ENCODE measurements at places on chromosomes 4 and X.
A peak's percentile ranks its signal among the peaks of the same experiment; 100 is the strongest.

GRCh38 chrX:94854251-94854650 lies 1180.2 kb downstream of the FAM133A start:
- DNase-seq = no peak

DNA sequence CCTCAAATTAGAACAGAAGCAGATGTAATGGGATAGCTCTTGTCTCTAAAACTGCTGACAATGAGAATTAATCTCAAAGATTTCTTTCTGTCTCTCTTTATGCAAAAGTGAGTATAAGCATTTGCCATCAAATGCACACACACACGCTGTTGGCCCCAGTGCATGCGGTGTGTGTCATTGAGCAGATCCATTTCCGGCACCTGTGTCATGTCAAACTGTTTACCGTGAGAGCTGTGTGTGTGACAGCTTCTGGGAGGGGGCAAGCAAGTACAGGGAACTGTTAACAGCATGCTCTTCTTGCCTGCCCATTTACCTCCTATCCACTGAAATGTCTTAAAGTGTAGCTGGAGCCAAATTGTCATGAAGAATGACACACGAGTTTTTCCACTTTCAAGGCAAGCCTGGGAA lies 297.9 kb upstream of the FAT4 start:
- no peak for DNase-seq

DNA sequence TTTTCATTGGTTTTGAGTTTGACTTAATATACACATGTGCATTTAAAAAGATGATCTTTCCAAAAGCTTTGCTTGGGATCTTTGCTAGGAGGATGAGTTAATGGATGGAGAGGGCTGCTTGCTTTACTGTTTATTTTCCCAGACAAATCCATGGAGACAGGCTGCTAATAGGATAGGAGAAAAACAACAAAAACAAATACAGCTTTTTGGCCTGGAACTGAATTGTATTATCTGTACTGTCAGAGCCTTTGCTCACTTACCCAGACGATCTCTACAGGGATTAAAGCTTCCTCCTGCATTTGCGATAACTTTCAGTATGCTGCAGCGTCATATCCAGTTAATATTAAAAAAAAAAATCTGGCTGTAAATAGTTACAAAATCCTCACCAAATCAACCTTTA lies 190.8 kb upstream of the NUDT6 start:
- DNase-seq = no peak

- no peak for DNase-seq
These were observed 329.9 kb downstream of the ARHGAP10 start for GRCh38 chr4:148061795-148062194.

- DNase-seq = no peak
These were observed 309.9 kb upstream of the PPP1R2C start for GRCh38 chrX:43087830-43088229.

DNA sequence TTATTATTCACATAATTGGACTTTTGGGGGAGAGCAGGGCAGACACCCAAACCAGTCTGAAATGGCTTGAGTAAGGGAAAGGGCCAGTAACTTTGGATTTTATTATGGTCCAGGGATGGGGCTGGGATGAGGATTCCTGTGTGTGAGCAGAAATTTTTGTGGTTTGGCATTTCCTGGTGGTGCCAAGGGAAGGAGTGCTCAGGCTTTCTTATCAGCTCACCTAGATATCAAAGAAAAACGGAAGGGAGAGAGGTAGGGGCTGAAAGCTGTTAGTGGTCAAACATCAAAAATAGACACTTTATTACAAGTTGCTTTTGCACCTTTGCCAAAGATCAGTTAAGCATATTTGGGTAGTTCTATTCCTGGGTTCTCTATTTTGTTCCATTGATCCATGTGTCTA lies 128.5 kb upstream of the DIPK2B start:
- no peak for DNase-seq

GRCh38 chrX:17735406-17735805 lies 1.9 kb upstream of the SCML1 start:
- DNase-seq = no peak

- DNase-seq = no peak
These were observed 31.9 kb downstream of the NSG1 start for GRCh38 chr4:4418676-4419390.

GRCh38 chr4:170990989-170991589 lies 822.1 kb upstream of the GALNTL6 start:
- no peak for DNase-seq

- no peak for DNase-seq
These were observed 54.5 kb downstream of the LDB2 start for GRCh38 chr4:16843831-16844508.

- DNase-seq = no peak
These were observed 4.6 kb upstream of the PIN4 start for GRCh38 chrX:72176981-72177380.

GRCh38 chr4:144721994-144722393 lies 76.0 kb downstream of the HHIP start:
- DNase-seq = no peak

DNA sequence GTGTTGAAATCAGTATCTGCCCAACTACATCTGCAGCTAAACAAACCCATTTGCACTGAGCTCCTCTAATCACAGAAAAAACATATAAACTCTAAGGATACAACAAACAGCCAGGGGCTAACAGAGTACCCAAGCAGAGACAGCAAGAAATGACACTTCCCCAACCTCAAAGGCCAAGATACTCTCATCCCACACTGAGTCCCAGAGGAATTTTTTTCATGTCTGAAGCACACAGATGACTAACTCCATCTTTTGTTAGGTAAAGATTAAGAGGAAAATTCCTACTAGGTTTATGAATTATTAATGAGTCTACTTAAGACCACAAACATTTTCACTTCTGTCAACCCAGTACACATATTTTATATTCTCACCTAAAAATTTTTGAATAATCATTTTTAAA lies 31.6 kb downstream of the SEPSECS start:
- no peak for DNase-seq

- DNase-seq = no peak
These were observed 54.4 kb downstream of the KLHL13 start for GRCh38 chrX:118062048-118062789.

- no peak for DNase-seq
These were observed 92.2 kb downstream of the GEMIN8 start for GRCh38 chrX:13937370-13938050.

DNA sequence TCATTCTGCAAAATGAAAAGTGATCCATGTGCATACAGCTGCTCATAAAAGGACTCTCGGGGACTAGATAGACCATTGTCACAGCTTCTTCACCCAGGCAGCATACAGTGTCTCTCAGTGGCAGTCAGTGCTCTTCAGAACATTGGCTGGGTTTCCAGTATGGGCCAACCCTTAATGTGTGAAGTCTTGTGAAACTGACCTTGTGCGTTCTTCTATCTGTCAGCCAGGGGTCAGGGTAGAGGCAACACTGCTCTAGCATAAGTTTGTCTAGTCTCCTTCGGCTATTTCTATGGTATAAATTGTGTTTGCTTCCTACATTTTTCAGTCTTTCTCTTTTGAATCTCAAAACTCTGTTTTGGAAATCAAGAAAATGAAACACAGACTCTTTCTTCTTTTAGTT lies 37.0 kb upstream of the SMIM31 start:
- DNase-seq = no peak

DNA sequence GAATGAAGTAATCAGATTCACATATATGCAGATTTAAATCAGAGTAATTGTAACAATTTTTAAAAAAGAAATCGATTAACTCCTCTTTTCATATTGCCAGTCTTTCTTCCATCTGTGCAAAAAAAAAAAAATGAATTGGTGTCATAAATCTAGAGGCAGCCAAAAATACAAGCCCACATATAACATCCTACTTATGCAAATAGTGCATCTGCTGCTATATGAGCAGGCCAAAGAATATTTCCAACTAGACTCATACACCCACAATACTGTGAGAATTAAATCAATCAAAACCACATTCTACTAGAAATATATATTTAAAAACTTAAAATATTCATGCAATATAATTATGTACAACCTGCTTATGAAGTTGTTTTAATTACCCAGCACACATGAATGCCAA lies 298.1 kb upstream of the TRAM1L1 start:
- DNase-seq = no peak

- no peak for DNase-seq
These were observed 130.3 kb downstream of the DIPK2B start for GRCh38 chrX:45070116-45071007.

DNA sequence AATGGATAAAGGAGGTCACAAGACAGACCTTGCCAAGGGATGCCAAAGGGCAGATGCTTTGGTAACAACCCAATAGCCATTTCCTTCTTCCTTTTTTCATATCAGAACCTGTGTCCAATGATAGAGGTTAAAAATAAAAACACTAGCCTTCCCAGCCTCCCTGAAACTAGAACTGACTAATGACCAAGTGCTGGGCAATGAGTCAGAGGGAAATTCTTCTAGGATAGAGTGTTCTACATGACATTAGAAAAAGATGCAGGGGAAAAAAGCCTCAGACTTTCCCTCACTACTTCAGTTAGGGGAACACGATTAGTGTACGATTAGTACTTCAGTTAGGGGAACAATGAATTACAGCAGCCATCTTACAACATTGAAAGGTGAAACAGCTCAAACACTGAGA lies 29.3 kb upstream of the FAM47C start:
- DNase-seq = no peak

- no peak for DNase-seq
These were observed 1351.8 kb downstream of the FSTL5 start for GRCh38 chr4:160811956-160812355.

DNA sequence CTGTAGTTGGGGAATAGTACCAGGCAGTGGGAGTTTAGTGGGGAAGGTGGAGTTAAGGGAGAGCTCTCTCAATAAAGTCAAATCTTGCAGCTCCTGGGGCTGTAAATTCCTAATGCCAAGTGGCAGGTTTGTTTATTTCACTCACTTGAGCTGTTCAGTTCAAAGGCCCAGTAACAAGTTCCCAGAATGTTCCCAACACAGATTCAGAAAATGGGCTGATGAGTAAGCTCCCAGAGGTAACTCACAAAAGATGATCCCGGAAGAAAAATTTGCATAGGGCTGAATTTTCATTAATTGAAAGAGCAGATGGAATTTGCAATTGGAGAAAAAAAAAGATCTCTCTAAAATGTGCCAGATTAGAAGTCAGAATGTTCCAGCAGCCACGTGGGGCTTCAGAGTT lies 286.2 kb downstream of the EVC2 start:
- DNase-seq = no peak

DNA sequence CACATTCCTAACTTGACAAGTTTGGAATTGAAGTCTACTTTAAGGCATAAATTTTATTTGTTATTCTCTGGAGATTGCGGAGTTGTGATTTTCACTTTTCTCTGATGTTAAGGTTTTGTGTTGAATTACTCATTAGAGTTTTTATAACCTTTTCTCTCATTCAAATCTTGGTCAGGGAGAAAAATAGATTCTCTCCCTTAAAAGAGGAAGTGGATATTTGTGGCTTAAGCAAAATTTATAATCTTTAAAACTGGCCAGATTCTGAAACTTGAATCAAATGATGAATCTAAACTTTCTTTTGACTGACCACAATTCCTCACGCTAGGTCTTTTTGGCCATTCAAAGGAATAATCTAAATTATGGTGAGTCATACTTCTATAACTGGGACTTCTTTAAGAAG lies 361.4 kb downstream of the TEX13C start:
- DNase-seq = no peak

DNA sequence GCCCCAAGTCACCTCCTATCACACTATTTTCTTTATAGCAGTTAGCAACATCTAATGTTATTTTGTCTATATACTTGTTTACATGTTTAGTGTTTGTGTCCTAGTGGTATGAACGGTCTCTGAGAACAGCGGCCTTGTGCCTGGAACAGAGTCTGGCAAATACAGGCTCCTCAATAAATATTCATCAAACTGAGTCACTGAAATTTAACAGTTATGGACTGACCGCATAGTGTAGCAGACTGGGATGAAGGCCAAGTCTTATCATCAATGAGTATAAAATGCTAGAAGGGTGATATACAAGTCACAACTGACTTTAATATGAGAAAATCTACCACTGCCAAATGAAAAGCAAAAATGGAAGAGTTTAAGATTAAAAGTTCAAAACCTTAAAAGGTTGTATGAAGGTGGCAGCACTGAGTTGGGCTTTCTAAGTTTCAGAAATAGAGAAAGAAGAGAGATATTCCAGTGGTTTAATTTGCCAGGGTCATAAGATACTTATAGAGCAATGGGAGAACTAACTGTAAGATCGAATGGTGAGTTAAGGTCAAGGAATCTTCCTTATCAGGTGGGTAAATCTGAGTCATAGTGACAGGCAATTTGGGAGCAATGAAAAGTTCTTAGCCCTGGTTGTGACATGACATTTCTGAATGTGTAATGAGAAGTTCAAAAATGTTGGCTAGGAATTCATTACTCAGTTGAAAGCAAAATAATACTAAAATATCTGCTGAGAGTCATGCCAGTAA lies 34.9 kb downstream of the ELOVL6 start:
- DNase-seq = no peak

DNA sequence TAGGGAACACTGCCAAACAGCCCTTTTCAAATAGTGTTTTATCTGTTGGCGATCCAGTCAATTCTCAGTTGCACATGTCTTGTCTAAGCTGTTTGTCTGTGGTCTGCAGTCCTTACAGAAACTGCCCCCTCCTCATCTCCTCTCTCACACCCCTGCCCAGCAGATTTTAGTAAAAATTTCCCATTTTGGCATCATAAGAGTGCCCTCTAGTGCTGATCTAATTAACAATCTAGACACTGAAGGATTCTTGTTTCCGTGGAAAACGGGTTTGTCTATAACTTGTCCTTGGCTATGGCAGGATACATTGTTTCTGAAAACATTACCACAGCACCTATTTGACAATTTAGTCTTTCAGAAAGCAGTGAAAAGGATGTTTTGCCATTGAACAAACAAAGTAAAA lies 227.2 kb upstream of the MBNL3 start:
- DNase-seq = no peak

- DNase-seq = no peak
These were observed 173.4 kb downstream of the PAPSS1 start for GRCh38 chr4:107546638-107547037.

- no peak for DNase-seq
These were observed 387.2 kb downstream of the PCDH7 start for GRCh38 chr4:31107362-31107761.

DNA sequence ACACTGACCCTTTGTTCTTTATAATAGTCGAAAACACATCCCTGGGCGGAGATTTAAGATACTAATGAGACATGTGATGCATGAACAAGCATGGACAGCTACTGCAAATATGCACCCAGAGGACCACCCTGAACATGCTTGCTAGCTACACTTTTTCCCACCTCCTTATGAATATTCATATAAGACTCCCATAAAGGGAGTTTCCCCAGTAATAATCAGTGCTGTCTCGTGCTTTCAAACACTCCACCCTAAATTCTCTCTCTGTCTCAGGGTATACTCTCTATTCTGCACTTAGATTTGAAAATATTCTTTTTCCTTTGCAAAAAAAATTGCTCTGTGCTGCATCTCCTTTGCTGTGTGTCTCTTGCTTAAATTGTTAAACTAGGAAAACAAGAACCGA lies 64.4 kb upstream of the CT45A1 start:
- DNase-seq = no peak

GRCh38 chr4:1091561-1091995 lies 21.8 kb downstream of the RNF212 start:
- peak; percentile 59 for DNase-seq

- DNase-seq = no peak
These were observed 4.0 kb downstream of the TCEAL2 start for GRCh38 chrX:102129473-102129872.
